COLO829 (cell line): ENCODE measurements at places on chromosomes 16 and 17.
A peak's percentile ranks its signal among the peaks of the same experiment; 100 is the strongest.

DNA sequence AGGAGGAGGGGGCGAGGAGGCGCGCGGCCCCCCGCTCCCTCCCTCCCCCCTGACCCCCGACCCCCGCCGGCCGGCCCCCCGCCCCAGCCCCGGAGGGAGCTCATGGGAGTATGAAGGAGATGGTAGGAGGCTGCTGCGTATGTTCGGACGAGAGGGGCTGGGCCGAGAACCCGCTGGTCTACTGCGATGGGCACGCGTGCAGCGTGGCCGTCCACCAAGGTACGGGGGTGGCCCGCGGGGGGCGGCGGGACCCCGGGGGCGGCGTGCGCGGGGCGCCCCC, 390 bp downstream of the MLLT6 start:
- no peak for DNase-seq

GRCh38 chr17:19306160-19307111, 56.1 kb downstream of the B9D1 start:
- peak; percentile 54 for DNase-seq

DNA sequence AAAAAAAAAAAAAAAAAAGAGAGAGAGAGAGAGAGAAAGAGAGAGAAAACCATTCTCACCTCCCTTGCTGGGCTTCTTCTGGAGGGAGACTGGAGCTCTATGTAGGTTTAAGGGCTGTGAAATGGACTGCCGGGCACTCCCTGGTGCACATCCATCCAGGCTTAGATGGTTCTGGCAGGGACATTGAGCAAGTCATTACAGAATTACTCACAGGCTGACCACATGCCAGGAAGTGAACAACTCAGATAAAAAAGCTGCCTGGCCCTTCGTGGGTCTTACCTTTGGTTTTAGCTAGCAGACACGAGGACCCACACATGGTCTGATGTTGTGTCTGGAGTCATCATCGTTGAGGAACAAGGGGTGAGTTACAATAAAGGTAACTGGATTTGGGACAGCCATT, 847.4 kb upstream of the EEF2KMT start:
- DNase-seq = no peak

GRCh38 chr16:89436366-89436765, 54.0 kb downstream of the ANKRD11 start:
- no peak for DNase-seq

DNA sequence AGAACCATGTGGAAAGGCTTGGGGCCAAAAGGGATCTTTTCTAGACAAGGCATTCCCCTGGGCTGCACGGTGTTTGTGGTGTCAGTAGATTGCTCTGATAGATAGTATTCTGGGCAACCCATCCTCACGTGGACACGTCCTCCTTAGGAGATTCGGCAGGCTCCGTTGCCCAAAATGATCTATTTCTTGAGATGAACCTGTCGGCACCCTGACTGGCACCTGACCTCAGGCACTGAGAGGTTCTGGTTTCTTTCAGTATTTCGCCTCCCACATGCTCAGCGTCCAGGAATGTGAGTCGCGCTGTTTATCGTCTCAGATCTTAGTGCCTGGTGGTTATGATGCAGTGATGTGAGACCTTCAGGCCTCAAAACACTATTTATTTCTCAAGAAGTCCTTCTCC, 89.7 kb downstream of the MARCHF10 start:
- no peak for DNase-seq
